ENCODE measurements at places on chromosomes 3 and 15.

DNA sequence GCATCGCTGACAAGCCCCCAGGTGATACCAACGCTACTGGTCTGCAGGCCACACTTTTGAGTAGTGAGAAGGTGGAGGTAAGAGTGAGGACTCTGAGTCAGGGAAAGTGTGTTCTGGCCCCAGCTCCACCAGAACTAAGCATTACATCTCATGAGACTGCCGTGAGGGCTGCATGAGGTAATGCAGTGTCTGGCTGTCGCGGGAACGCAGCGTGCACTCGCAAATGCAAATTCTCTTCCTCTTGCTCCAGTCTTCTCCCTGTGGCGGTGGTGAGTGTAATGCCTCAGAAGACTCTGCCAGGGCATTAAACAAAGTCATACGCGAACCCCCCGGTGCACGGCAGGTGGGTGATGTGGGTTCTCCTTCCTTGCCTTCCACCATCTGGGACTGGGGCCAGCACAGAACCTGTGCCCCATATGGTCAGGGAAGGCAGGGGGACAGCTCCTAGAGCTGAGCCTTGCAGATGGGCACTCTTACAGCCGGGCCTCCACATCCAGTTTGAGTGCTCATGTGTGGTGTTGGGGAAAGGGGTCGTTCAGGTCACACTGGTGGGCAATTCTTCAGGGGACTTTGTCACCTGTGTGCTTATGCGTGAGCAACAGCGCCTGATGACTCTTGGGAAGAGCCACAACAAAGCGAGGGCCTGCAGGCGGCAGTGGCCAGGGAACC, 175.8 kb downstream of the XXYLT1 start:
- DNase-seq, result no peak

GRCh38 chr3:72632129-72632528, 216.1 kb downstream of the SHQ1 start:
- DNase-seq, result no peak

- no peak for DNase-seq
Observed at GRCh38 chr3:105042586-105042985, 324.1 kb upstream of the ALCAM start.

GRCh38 chr15:31328969-31329639, 2.5 kb downstream of the KLF13 start:
- DNase-seq, result no peak

GRCh38 chr3:120148187-120148949, 54.1 kb upstream of the GSK3B start:
- no peak for DNase-seq

- DNase-seq, result no peak
Observed at GRCh38 chr15:53681056-53681455, 78.4 kb downstream of the WDR72 start.

- DNase-seq, result no peak
Observed at GRCh38 chr3:194588236-194588635, 45.0 kb downstream of the TMEM44 start.

GRCh38 chr3:196941729-196942225, 551 bp downstream of the NCBP2 start:
- DNase-seq, result peak; percentile 47

GRCh38 chr3:52771334-52771681, 568 bp upstream of the NEK4 start:
- DNase-seq, result no peak

GRCh38 chr3:53166781-53167291, 5.8 kb downstream of the PRKCD start:
- no peak for DNase-seq

GRCh38 chr15:47717036-47717612, at the start of gene SEMA6D:
Gene SEMA6D, plus strand, starts transcription at chr15:47717505. Its CDS starts 42,294 bp downstream, at chr15:47759799.
- no peak for DNase-seq

DNA sequence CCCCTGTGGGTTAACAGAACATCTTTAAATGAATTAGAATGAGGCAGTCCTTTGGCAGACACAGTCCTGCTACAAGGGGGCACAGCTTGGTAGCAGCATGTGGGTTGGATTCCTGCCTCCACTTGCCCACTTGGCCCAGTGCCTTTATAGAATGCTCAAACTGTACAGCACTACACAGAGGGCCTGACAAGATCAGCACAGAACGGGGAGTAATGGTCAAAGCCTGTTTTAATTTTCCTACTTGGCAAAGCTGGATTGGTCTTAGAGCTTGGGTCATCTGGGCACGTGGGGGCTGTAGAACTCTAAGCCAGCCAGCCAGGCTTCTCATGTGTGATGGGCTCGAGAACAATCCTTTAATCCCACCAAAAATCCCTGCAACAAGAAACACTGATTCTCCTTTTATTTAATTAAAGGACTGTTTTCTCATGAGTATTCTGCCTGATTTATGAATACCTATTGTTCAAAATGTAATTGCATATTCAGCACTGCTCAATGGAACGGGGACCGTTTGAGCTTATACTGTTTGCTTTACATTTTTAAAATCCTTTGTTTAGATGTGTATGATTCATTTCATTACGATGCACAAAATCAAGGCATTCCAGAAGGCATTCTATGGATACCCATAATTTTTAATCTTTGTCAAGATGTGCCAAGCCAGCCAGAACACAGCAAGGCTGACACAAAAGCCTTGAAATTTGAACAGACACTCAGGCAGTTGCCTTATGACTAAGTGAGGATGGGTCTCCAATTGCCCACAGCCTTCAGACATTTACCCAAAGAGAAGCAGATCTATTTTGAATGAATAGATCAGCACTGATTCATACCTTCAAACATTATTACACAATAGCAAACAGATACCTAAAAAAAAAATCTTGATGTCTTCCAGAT, 249.3 kb upstream of the TGFBR2 start:
- no peak for DNase-seq

Data from stimulated activated CD4-positive, alpha-beta T cell treated with anti-CD3 and anti-CD28 coated beads, TNF-alpha, amount 100 ng/mL, for 24 hours (primary cell).